ENCODE measurements at places on chromosomes 13 and 19.

DNA sequence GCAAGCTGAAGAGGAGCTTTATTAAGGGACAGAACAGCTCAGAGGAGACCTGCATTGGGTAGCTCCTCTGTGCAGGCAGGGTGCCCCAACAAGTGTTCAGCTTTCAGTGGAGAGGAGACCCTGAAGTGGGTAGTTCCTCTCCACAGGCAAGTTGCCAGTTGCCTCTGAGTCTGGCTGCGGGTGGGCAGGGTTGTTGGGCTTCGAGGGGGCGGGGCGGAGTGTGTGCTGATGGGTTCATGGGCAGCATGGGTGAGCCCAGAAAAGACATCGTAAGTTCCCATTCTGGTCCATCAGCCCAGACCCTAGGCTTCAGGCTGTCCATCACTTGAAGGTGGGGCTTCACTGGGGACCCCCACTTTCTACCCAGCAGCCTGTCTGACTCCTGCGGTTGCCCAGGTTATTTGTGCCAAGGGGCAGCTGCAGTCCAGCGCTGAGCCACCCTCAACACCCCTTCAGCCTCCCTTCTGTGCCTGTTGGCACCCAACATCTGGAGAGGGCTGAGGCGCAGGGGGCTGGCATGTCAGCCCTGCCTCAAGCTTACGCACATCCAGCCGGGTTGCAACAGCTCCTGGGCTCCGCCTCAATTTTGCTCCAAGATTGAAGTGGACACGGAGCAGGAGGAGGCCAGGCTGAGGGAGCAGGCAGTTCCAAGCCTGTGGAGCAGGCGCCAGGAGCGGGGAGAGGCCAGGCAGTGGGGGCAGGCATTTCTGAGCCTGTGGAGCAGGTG lies 350.5 kb upstream of the PCDH20 start:
- DNase-seq = no peak

GRCh38 chr13:62299988-62300387 lies 884.3 kb upstream of the PCDH20 start:
- no peak for DNase-seq

GRCh38 chr19:11887611-11888531 lies at the start of gene ZNF69:
Gene ZNF69 (plus strand): TSS chr19:11887782. CDS start chr19:11887924, 142 bp downstream.
- peak; percentile 73 for DNase-seq

DNA sequence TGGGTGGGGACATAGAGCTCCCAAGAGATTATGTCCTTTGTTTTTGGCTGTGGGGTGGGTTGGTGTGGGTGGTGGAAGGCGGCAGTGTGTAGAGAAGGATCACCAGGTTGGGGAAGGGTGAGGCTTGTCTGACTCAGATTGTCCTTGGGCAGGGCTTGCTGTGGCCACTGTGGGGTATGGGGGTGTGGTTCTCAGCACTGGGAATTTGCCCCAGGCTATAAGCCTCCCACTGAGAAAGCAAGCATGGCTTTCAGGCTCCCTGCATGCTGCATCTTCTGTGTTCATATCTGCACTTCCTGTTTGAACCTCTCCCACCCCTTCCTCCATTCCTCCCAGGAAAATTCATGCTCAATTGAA lies 34.9 kb downstream of the DNAJC15 start:
- DNase-seq = peak; percentile 70

- DNase-seq = peak; percentile 79
These were observed 2.2 kb downstream of the NAXD start for GRCh38 chr13:110617321-110618072.

DNA sequence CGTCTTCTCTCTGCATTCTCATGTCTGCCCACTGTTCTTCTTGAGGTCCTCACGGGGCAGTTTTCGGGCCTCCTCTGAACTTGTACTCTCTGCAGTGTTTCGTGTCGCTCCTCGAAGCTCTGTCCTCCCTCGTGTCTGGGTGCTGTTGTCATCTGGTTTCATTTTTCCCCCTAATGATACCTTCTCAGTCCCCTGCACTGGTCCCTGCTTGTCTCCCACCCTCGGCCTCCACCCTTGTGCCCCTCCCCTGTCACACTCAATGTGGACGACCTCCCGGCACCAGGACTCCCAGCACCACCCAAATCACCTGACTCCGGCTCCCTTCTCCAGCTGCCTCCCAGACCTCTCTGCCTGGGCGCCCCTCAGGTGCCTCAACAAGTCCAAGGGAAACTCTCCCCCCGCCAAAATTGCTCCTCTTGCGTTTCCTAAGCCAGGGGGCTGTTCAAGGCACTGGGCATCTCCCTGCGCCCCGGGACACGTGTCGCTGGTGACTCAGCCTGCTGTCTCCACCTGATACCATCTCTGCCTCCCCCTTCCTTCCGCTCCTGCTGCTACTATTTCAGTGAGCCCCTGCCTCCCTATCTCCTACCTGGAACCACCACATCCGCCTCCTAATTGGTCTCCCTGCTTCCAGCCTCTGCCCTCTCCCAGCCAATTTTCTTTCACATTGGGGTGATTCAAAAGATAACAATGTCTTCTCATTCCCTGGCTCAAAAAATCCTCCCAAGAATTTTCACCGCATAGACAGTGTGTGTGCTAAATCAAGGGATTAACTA lies 49.5 kb downstream of the RFX2 start:
- DNase-seq = peak; percentile 16

DNA sequence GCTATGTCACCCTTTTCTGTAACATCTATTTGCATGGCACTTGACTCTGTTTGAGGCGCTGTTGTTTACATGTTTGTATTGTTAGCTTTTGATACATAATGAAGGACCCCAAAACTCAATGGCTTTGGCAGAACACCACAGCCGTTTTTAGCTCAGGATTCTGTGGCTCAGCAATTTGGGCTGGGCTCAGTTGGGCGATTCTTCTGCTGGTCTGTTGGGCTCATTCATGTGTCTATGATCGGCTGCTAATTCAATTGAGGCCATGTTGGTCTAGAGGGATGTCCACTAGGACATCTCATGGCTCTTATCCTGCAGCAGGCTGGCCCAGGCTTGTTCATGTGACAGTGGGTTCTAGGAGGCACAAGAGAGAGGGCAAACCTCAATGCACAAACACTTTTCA lies 33.9 kb downstream of the VSTM2B start:
- no peak for DNase-seq

DNA sequence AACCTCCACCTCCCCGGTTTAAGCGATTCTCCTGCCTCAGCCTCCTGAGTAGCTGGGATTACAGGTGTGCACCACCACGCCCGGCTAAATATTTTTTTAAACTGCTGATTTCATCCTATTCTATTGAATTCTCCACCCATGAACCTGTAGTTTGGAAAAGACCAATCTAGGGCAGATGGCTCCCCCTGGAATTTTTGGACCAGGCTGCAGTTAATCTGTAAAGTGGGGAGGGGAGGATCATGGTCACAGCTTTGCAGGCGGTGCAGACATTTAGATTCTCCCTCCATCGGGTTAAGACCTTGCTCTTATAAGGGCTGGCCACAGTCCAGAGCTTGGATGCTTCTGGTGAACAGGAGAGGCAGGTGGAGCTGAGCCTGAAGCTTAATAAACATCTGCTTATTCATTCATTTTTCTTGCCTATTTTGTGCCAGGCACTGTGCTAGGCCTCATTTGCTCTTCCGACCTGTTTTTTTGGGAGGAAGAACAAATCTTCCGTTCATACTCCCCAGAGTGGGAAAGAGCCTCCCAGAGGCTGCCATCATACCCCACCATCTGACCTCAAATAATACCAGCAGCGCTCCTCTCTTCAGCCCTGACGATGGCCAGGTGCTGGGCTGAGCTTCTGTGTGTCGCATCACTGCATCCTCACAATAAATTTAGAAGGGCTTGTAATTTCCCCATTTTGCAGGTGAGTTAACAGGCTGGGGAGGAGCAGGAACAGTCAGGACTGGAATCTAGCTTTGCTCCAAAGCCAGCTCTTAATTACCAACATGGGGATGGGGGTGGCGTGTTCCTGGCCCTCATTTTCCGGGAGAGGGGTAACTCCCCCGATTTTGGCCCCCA lies 902 bp upstream of the CCDC106 start:
- no peak for DNase-seq
